ENCODE measurements at places on chromosomes 1 and 21. TPM values are rescaled to one million over a fixed set of nuclear protein-coding genes. Genes with fewer than 3 reads are reported as not detected.

Gene TMPRSS15
- not detected for total RNA-seq

Gene PINK1
- 26.3 TPM for total RNA-seq

Gene LCE2B
- not detected for total RNA-seq

Gene MYBPH
- total RNA-seq, result not detected

Gene KCNK1
- 50.1 TPM for total RNA-seq

Gene OR6N1
- total RNA-seq, result not detected

Gene RNU1-2
- 2,322 TPM for total RNA-seq

Gene PPP1R12B
- total RNA-seq, result 12.1 TPM

Gene CFAP107
- total RNA-seq, result not detected

Gene MMP23B
- 19.9 TPM for total RNA-seq

Gene CD244
- total RNA-seq, result 0.41 TPM

Gene SH2D2A
- total RNA-seq, result 5.5 TPM

Gene TRNP1
- 21.2 TPM for total RNA-seq

Gene OR2T2
- not detected for total RNA-seq

Gene SPRR2A
- not detected for total RNA-seq

Gene HES3
- 1.8 TPM for total RNA-seq

Gene C8A
- total RNA-seq, result not detected

Gene RNF186
- not detected for total RNA-seq

DNA sequence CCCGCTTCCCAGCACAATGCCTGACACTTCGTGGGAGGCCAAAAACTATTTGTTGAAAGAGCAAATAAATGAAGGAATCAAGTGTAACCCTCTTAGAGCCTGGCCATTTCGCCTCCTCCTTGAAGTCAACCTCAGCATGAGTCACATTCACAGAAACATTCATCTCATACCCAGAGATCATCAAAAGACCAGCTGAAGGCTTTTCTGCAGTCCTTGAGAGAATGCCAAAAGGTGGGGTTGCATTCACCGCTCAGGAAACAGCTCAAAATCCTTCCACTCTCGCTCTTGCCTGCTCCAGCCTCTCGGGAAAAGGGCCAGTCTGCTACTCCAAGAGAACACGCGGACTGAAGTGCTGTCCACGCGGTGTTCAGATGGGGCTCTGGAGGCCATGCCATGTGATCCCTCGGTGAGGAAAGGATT lies 90.0 kb downstream of the VWA5B1 start:
- H3K27me3 ChIP-seq, result peaks cover 63% of the 10 kb centered on the region
- no peak overlapping the region for H3K27ac ChIP-seq
- no peak for DNase-seq
- no peak overlapping the region for H3K4me3 ChIP-seq

GRCh38 chr1:232704694-232705680 lies 75.1 kb upstream of the SIPA1L2 start:
- no peak overlapping the region for H3K4me3 ChIP-seq
- no peaks in the 10 kb centered on the region for H3K4me1 ChIP-seq
- H3K27ac ChIP-seq, result no peak overlapping the region
- no peak for DNase-seq
- H3K27me3 ChIP-seq, result no peaks in the 10 kb centered on the region

DNA sequence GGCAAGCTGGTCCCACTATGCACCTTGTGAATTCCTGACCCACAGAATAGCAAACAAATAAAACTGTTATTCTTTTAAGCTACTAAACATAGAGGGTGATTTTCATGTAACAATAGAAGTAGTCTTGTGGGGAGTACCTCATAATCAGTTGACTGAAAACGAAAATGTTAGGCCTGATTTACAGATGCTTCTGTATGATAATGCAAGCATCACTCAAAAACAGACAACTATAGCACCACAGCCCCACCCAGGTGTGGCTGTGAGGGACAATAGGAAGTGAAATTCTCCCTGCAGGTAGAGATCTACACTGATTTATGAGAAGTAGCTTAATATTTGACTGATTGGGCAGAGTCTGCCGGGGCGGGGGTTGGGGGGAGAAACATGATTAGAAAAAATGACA lies 26.5 kb upstream of the KRTAP19-8 start:
- H3K36me3 ChIP-seq, result no peaks in the 10 kb centered on the region
- H3K27me3 ChIP-seq, result no peaks in the 10 kb centered on the region
- no peak overlapping the region for H3K27ac ChIP-seq
- no peak overlapping the region for H3K4me3 ChIP-seq
- no peaks in the 10 kb centered on the region for H3K4me1 ChIP-seq

DNA sequence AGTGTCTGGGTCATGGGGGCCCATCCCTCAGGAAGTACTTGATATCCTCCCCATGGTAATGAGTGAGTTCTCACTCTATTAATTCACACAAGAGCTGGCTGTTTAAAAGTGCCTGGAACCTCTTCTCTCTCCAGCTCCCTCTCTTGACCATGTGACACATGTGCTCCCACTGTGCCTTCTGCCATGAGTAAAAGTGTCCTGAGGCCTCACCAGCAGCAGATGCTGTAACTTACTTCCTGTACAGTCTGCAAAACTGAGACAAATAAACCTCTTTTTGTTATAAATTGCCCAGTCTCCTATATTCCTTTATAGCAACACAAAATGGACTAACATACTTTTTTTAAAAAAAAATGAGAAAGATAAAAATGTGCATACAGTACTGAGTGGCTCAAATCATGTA lies 24.0 kb downstream of the PUM1 start:
- no peaks in the 10 kb centered on the region for H3K4me1 ChIP-seq
- DNase-seq, result no peak
- H3K4me3 ChIP-seq, result no peak overlapping the region
- H3K27me3 ChIP-seq, result no peaks in the 10 kb centered on the region

- no peak overlapping the region for H3K27ac ChIP-seq
- H3K27me3 ChIP-seq, result no peaks in the 10 kb centered on the region
- H3K36me3 ChIP-seq, result no peaks in the 10 kb centered on the region
- H3K4me1 ChIP-seq, result peaks cover 4% of the 10 kb centered on the region
- DNase-seq, result no peak
Measured at GRCh38 chr1:81702079-81702715, 98.5 kb upstream of the ADGRL2 start.

- H3K27me3 ChIP-seq, result no peaks in the 10 kb centered on the region
- DNase-seq, result no peak
- H3K4me3 ChIP-seq, result no peak overlapping the region
- H3K36me3 ChIP-seq, result no peaks in the 10 kb centered on the region
- H3K4me1 ChIP-seq, result no peaks in the 10 kb centered on the region
Measured at GRCh38 chr1:56715156-56715555, 70.0 kb downstream of the PRKAA2 start.

DNA sequence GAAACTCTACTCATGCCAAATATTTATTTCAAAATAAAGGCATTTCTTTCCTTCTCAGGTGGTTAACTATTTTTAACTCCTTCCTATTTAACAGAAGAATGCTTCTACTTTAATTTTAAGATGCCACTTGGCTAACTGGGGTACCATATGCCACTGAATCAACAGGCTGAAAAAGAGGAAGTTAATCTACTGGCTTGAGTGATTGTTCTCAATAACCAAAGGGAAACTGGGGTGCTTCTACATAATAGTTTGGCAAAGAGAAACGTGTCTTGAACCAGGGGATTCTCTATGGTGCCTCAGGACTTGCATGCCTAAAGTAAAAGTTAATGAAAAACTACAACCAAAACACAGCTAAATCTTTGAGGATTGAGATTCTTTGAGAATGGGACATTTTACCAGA lies 142.6 kb downstream of the DENND1B start:
- DNase-seq, result no peak
- no peaks in the 10 kb centered on the region for H3K4me1 ChIP-seq
- H3K27me3 ChIP-seq, result no peaks in the 10 kb centered on the region
- no peaks in the 10 kb centered on the region for H3K36me3 ChIP-seq
- no peak overlapping the region for H3K4me3 ChIP-seq
- no peak overlapping the region for H3K27ac ChIP-seq

- H3K36me3 ChIP-seq, result no peaks in the 10 kb centered on the region
- no peak overlapping the region for H3K27ac ChIP-seq
- H3K4me1 ChIP-seq, result no peaks in the 10 kb centered on the region
- no peak overlapping the region for H3K4me3 ChIP-seq
- DNase-seq, result no peak
Measured at GRCh38 chr1:40130892-40131291, 30.3 kb upstream of the RLF start.

- H3K27me3 ChIP-seq, result no peaks in the 10 kb centered on the region
- no peak overlapping the region for H3K27ac ChIP-seq
- peaks cover 76% of the 10 kb centered on the region for H3K36me3 ChIP-seq
Measured at GRCh38 chr1:235207209-235207565, 46.1 kb upstream of the RBM34 start.

DNA sequence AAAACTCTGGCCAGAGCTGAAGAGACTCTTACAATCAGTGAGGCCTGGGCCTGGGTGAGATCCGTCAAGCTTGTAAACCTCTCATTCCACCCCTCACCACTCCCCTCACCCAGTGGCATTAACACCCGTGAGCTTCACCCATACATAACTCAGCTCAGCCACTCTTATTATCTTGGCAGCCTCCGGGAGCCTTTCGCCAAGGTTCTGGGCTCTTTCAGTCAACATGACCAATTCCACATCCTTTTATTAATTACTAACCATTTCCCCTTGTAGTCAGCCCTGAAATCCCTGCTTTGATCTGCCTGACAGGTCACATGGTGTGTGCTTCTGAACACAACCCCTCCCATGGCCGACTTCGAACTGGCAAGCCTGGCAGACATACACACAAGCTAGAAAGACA lies 134.8 kb downstream of the SETD4 start:
- H3K36me3 ChIP-seq, result no peaks in the 10 kb centered on the region
- no peak overlapping the region for H3K4me3 ChIP-seq
- no peak for DNase-seq
- no peak overlapping the region for H3K27ac ChIP-seq
- no peaks in the 10 kb centered on the region for H3K27me3 ChIP-seq
- no peaks in the 10 kb centered on the region for H3K4me1 ChIP-seq

DNA sequence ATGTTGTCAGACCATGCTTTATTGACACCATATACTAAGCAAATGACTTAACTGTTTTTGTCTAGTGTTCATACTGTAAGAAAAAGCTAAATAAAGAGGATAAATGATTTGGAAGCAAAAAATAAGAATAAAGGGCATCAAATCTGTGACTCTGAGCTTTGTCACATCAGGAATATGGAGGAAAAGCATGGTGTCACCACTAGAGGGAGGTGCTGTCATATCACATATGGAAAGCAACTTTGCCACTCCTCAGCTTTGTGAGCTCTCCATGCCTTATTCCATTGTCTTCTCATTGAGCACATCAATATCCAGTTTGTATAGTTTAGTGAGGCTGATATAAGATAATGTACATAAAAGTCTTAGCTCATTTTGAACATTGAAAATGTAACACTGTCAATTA lies 20.8 kb upstream of the GBP1 start:
- no peaks in the 10 kb centered on the region for H3K36me3 ChIP-seq
- no peak overlapping the region for H3K27ac ChIP-seq
- no peaks in the 10 kb centered on the region for H3K4me1 ChIP-seq
- no peak overlapping the region for H3K4me3 ChIP-seq

- no peaks in the 10 kb centered on the region for H3K4me1 ChIP-seq
- H3K27ac ChIP-seq, result no peak overlapping the region
- H3K36me3 ChIP-seq, result no peaks in the 10 kb centered on the region
- H3K4me3 ChIP-seq, result no peak overlapping the region
Measured at GRCh38 chr1:201394591-201394990, 4.5 kb downstream of the LAD1 start.

DNA sequence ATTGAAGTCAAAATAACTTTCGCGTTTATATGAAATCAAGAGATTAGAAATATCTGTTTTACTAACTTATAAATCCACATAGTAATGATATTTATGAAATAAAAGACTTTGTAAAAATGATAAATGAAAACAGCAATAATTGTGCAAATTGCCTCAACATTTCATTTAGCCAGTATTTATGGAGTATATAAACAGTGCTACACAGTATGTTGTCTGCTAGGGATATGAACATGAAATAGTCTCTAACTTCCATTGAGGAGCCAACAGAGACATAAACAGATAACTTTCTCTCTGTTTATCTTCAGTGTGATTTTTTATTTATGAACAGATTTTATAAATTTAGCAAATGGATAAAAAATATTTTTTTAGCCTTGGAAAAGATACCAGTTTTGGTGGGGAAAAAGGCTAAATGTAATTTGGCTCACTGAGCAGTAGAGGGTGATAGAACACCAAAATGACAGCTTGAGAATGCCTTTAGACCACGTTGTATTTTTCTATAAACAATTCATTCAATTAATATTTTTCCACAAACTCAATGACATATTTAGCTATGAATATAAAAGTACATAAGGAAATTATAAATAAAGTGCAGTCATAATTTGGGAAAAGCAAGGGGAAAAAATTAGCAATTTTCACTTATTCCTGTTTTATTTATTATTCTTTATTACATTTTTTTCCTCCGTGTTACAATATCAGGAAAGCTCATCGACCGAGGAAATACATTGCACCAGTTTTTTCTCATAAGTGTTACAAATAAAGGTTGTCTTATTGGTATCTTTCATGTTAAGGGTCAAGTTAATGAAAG lies 47.5 kb upstream of the EEIG2 start:
- H3K27ac ChIP-seq, result no peak overlapping the region
- no peaks in the 10 kb centered on the region for H3K4me1 ChIP-seq
- H3K27me3 ChIP-seq, result no peaks in the 10 kb centered on the region
- DNase-seq, result no peak
- no peaks in the 10 kb centered on the region for H3K36me3 ChIP-seq

- no peak overlapping the region for H3K27ac ChIP-seq
- H3K4me1 ChIP-seq, result peaks cover 8% of the 10 kb centered on the region
- DNase-seq, result peak; percentile 65
- no peaks in the 10 kb centered on the region for H3K36me3 ChIP-seq
Measured at GRCh38 chr1:175922254-175922881, 179.0 kb upstream of the TNR start.

- peaks cover 62% of the 10 kb centered on the region for H3K36me3 ChIP-seq
- H3K4me1 ChIP-seq, result peaks cover 3% of the 10 kb centered on the region
- H3K27ac ChIP-seq, result peak overlapping the region; percentile 2
- DNase-seq, result peak; percentile 34
- no peak overlapping the region for H3K4me3 ChIP-seq
Measured at GRCh38 chr1:232454227-232454886, 175.6 kb downstream of the SIPA1L2 start.

- H3K4me1 ChIP-seq, result peaks cover 8% of the 10 kb centered on the region
- no peak overlapping the region for H3K27ac ChIP-seq
- H3K36me3 ChIP-seq, result no peaks in the 10 kb centered on the region
- DNase-seq, result no peak
Measured at GRCh38 chr1:32991819-32992488, 27.3 kb upstream of the RNF19B start.

GRCh38 chr1:160438935-160439334 lies 38.6 kb downstream of the VANGL2 start:
- no peak for DNase-seq
- H3K27me3 ChIP-seq, result no peaks in the 10 kb centered on the region
- no peaks in the 10 kb centered on the region for H3K36me3 ChIP-seq

DNA sequence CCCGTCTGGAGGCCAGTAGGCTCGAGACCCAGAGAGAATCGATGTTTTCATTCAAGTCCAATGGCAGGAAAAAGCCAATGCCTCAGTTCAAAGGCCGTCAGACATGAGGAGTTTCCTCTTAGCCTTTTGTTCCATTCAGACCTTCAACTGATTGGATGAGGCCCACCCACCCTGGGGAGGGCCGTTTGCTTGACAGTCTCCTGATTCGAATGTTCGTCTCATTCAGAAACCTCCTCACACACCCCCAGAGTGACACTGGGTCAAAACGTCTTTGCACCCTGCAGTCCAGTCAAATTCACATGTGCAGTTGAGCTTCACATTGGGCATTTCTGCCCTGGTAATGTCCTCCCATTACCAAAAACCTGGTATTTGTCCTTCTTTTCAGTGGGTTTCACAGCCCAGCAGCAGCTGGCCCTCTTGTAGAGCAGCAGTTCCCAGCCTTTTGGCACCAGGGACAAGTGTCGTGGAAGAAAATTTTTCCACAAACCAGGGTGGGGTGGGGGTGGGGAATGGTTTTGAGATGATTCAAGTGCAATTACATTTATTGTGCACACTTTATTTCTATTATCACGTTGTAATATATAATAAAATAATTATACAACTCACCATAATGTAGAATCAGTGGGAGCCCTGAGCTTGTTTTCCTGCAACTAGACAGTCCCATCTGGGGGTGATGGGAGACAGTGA lies 40.1 kb downstream of the RSPH1 start:
- no peak for DNase-seq
- no peaks in the 10 kb centered on the region for H3K27me3 ChIP-seq
- no peak overlapping the region for H3K4me3 ChIP-seq
